ENCODE measurements at places on chromosomes 3 and 15.
A peak's percentile ranks its signal among the peaks of the same experiment; 100 is the strongest.

DNA sequence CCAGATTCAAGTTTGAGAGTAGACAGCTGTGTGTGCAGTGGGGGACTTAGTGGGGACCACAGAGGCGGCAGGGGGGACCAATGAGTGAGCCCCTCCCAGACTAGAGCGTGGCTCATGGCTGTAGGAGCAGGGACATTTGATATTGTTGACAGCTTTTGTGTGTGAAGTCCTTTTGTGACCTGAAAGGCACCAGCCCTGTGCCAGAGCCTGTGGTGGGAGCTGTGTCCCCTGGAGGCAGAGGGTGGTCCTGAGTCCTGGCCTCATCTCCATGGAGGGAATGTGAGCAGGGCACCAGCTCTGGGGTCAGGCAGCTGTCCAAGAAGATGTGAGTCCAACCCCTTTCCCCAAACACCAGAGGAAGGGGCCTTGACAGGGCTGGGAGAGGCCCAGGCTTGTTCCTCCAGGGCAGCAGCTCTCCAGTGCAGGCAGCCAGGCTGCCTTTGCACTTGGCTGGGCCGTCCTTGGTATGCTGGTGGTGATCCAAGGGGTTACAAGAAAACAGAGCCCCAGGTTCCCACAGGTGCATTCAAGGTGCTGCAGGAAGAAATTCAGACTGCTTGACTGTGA, 10.1 kb upstream of the C3orf22 start:
- peak; percentile 9 for DNase-seq

- DNase-seq = peak; percentile 67
These were observed 4.1 kb downstream of the LRCH3 start for GRCh38 chr3:197795200-197795599.

DNA sequence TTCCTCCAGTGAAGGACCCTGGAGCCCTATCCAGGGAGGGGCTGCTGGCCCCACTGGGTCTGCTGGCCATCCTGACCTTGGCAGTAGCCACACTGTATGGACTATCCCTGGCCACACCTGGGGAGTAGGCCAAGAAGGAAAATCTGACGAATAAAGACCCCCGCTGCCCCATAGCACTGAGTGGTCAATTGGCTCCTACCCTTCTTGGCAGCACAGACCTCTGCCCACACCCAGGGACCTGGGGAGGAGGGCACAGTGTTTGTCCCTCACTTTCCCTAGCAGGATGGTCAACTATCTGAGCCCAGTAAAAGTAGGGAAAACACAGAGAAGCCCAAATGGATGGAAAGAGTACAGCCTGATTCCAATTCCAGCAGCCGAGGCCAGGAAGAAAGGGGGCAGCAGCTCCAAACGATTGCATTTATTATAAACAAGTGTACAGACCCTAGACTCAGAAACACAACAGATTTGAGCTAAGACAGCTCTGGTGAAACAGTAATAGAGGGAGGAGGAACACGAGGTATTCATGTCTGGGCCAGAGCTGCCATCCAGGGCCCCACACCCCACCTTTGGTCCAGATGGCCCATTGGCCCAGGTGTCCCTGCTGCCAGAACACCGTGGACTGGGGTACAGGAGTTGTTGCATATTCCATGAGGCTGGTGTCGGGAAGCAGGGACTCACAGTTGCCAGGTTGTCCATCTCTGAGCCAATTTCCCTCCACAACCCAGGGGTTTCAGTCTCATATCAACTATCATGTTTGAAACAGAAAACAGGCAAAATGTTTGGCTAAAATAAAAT, 21.1 kb downstream of the ATRIP start:
- no peak for DNase-seq

DNA sequence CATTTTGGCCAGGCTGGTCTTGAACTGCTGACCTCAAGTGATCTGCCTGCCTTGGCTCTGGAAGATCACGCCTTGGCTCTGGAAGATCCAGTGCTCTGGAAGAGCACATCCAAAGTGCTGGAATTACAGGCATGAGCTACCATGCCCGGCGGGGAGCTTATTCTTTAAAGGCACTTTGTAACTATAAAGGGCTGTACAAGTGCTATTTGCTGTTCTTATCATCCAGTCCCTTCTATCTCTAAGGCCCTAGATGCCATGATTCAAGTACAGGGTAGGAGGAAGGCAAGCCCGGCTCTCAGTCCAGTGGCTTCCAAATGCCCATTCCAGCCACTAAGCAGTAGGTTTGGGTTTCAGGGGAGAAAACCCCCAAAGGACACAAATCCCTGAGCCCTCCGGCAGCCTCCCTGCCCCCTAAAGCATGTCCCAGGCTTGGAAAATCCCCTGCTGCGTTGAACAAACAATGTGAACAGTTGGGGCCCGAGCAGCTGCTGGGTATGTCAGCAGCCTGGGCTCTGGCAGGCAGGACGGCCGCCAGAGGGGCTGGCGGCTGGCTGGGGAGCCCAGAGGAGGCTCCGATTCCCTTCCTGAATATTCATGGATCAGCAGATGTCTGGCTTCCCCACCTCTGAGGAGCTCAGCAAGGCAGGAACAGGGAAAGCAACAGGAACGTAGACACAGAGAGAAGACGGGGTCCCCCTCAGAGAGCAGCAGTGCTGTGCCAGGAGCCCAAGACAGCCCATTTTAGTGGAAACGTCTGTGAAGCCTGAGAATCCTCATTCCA, 7.7 kb downstream of the IGDCC4 start:
- no peak for DNase-seq

GRCh38 chr3:155407331-155407730, 113.8 kb upstream of the STRIT1 start:
- no peak for DNase-seq

DNA sequence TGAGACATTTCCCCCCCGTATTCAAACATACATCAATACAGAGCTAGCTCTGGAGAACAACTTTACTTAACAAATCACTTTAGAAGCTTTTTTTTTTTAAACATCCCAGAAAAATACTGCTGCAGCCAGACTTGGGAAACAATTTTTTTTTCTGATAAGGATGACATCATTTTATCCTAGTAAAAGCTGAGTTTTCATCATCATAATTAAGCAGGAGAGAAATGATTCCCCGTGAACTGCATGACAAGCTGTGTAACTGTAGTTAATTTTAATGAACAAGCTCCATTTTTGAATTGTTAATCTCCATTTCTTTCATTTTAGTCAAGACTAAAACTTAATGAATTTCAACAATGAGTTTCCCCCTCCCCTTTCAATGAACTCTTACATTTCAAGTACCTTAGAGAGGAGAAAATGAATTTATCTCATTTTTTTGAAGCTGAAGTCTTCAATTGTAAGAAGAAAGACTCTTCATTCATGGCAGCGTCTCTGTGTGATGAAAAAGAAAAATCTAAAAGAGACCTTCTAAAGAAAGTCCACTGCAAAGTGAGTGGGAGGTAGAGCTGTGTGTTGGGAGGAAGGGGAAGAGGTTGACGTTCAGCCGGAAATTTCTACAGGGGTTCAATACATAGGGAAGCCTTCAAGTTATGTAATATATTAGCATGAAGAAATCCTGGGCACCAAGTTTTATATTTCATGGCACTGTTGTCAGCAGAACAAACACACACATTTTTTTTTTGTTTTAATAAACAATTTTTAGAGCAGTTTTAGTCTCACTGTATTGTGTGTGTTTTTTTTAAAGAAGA, 31.7 kb downstream of the HES1 start:
- DNase-seq = no peak

DNA sequence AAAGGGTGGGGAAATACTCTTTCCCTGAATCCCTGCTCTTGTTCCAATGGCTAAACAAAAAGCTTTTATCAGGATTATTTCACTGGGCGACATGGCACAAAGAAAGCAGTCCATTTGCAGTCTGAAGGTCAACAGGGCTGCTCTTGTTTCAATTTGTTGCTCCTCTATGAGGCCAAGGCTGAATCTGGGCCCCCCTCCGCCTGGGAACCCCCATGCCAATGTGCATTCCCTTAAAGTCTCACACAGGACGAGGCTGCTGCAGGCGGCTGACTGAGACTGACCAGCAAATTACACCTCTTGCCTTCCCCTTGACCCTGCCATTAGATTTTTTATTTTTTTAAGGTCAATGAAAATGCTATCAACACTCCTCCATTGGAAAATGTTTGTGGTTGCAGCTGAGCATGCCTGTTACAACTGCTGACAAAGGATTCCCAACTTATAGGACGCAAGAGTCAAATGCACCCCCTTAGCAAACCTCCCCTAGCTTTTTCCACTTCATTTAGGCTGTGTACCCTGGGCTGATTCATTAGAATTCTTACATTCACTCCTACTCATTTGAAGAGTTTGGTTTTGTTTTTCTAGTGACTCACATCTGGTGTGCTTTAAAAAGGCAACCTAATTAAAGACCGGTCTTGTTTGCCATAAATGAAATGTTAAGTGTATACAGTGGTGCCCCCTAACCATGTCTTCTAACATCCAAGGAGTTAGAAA, 60.8 kb upstream of the ARHGEF3 start:
- peak; percentile 33 for DNase-seq

DNA sequence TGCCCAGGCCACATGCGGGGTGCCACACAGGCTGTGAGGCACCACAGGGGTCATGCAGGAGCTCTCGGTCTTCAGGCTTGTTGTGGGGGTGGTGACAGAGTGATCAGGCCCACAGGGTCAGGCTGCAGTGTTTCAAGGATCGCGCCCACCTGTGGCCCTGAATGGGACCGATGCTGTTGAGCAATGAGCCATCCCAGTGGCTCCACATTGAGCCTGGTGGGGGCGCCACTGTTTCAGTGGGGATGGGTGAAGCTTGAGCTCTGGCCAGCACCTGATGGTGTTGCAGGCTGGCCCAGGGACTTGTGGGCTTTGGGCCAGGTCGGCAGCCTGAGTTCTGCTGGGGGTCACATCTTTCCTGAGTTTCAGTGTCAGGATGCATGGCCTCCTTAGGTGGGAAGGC, 230.1 kb downstream of the UBE3A start:
- DNase-seq = no peak

- DNase-seq = no peak
These were observed 445 bp downstream of the LMOD3 start for GRCh38 chr3:69121950-69122349.

DNA sequence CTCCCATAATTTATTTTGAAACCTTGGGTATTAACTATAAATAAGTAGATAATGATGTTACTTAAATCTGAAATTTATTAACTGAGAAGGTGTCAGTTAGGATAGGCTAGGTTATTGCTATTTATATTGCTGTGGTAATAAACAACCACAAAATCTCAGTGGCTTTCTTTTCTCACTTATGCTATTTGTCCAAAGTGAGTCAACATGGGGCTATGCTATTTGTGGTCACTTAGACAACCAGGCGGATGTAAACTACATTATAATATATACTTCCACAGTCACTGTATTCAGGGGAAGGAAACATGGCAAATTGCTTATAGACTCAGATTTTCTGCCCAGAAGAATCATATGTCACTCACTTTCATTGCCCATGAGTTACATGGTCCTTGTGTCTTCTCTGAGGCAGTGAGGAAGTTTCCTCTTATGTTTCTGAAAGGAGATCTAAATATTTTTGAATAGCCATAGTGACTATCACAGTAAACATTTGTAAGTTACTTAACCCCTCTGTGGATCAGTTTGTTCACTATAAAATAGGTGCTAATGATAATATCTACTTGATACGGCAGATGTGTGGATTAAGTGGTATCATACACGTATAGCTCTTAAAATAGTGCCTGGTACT, 19.8 kb downstream of the HMG20A start:
- peak; percentile 19 for DNase-seq

DNA sequence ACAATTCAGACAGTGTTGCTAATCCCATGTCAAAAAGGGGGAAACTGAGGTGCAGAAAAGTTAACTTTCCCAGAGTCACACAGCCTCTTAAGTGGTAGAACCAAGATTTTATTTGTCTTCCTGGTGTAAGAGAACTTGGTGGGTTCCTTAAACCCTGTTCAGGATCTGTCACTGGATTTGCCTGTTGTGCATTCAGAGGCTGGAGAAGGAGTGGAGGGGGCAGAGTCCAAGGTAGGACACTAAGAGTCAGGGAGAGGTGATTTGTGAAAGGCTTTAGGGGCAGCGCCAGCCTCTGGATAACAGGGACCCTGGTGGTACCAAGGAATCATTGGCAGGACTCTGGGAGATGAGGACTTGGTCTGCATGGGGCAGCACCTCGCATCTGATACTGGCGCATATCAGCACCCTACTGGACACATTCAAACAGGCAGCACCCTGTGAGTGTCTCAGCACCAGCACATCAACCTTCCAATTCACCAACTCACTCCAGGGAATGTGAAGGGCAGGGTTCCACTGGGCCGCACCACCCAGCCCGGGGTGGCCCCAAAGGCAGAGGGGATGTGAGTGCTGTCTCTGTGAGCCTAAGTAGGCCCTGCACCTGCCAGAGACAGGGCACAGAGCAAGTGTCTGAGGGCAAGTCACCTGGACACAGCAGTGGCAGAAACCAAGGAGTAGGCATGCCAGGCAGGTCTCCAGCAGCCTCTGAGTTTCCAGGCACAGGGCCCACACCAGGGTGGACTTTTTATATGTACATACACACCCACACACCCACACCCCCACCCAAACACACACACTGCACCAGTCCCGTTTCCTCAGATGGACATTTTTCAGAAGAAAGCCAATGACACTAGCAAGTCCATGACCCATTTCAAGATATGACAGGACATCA, 71.6 kb downstream of the LIPC start:
- DNase-seq = no peak
